ENCODE measurements at places on chromosomes 11 and 22. TPM values are rescaled to one million over a fixed set of nuclear protein-coding genes. Genes with fewer than 3 reads are reported as not detected.

The P2RX6 gene
- polyA plus RNA-seq = 2.2 TPM

The OR2AT4 gene
- polyA plus RNA-seq = not detected

The RTN4R gene
- polyA plus RNA-seq = 0.25 TPM

The RRAS2 gene
- 260 TPM for polyA plus RNA-seq

DNA sequence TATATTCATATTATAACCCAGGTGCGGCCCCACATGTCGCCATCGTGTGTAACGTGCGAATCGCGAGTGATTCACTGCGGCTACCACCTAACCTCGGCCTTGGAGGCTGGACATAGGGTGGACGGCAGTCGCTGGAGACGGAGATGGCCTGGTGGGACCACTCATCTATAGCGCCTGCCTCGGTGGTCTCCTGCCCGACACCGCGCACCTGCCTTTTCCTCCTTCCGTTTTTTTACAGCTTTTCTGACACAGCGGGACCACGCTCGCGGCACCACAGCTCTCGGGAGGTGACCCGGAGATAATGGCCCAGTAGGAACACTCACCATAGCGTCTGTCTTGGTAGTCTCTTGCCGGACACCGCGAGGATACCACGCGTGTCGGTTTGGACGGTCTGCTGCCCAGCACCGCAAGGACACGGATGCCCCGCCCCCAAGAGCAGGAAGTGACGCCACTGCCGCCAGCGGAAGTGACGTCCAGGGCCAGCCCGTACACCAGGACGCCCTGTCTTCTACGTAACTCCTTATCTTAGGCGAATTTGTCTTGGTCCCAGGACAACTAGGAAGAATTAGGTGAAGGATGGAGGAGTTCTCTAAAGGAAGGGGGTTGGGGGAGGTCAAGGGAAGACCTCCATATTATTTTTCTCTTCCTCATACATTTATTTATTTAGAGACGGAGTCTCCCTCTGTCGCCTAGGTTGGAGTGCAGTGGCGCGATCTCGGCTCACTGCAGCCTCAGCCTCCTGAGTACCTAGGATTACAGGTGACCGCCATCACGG is 6.4 kb downstream of the SNU13 start:
- peaks cover 16% of the 10 kb centered on the region for H3K36me3 ChIP-seq
- H3K27me3 ChIP-seq = no peaks in the 10 kb centered on the region
- peak overlapping the region; percentile 87 for H3K27ac ChIP-seq
- H3K4me3 ChIP-seq = peak overlapping the region; percentile 74

DNA sequence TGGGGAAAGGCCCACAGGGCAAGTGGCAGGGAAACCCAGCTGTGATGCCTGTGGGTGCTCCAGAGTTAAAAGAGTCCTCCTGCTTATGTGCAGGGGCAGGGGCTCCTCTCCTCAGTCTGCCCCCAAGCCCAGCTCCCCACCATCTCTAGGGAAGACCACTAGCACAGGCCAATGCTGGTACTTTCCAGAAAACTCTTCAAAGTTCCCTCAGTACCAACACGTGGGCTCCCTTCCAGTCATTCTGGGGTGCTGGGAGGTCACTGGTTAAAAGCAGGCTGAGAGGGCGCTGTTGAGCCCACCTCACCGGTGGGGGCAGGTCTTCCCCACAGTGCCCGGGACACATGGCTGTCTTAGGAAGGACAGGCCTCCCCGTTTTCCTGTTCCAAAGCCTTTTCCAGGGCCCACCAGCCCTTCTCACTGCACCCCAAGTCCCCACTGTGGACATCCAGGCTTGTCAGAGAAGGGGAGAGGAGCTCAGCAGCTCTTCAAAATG is 154.6 kb downstream of the TRIM29 start:
- H3K27ac ChIP-seq = no peak overlapping the region
- no peaks in the 10 kb centered on the region for H3K36me3 ChIP-seq

The RTL10 gene
- polyA plus RNA-seq = 23.8 TPM

GRCh38 chr11:125583496-125583895 is 9.2 kb upstream of the STT3A start:
- DNase-seq = no peak
- no peaks in the 10 kb centered on the region for H3K27me3 ChIP-seq
- H3K36me3 ChIP-seq = peaks cover 40% of the 10 kb centered on the region
- no peak overlapping the region for H3K27ac ChIP-seq
- no peak overlapping the region for H3K4me3 ChIP-seq

The SH3BP1 gene
- polyA plus RNA-seq = 0.89 TPM

DNA sequence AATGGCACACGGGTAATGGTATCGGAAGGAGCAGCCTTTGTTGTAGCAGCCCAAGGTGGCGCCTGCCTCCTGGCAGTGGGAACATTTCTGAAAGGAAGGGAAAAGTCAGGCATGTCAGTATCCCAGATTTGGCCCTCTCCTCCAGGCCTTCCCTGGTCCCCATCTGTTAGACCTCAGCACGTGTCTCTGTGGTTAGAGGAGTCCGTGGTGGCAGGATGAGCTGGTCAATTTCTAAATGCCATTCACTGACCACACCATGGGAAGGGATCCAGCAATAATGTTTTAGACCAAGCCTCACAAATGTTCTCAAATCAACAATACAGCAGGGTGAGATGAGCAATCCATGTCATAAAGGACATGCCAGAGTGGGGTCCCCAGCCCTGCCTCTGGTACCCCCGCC is 49.0 kb upstream of the CYP2D6 start:
- no peak overlapping the region for H3K4me3 ChIP-seq
- H3K36me3 ChIP-seq = 0 out of 2 replicates have a peak, but pooled peaks cover 4% of the 10 kb centered on the region
- DNase-seq = peak; percentile 91
- H3K4me1 ChIP-seq = peaks cover 28% of the 10 kb centered on the region

Data from GM23248 (cell line).